ENCODE measurements at places on chromosomes 5 and 9.
A peak's percentile ranks its signal among the peaks of the same experiment; 100 is the strongest.

DNA sequence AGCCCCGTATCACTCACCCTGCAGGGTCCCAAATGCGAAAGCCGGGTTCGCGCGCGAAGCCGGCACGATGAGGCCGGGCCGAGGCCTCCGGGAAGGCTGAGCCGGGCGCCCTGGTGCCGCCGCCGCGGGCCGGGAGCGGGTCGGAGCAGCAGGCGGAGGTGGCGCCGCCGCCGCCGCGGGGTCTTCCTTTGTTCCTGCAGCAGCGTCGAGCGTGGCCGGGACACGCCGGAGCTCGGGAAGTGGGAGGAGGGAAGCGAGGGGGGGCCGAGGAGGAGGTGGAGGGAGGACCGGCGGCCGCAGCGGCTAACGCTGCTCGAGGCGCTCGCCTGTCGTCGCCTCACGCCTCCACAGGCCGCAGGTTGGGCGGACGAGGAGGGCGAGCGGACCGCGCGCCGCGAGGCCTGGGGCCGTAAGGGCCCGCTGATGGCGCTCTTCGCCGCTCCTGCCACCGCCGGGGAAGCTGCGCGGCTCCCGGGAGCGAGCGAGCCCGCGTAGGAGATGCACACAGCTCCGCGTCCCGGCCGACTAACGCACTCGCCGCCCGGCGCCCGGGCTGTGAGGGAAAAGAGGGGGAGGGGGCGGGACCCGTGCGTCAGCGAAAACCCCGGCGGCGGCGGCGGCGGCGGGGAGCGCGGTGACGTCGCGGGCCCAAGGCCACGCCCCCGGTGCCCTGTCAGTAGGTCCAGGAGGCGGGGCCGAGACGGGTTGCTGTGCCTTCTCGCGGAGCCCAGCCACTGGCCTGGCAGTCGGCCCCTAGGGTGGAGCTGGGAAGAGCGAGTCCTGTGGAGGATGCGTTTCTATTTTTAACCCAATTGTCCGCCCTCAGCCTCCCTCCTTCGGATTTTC lies at the start of gene ZFAND5:
Gene ZFAND5, minus strand, starts transcription at position 530 of the 846 bp plus-strand sequence. CDS start 4,430 bp downstream, outside the sequence.
- DNase-seq: peak; percentile 99

DNA sequence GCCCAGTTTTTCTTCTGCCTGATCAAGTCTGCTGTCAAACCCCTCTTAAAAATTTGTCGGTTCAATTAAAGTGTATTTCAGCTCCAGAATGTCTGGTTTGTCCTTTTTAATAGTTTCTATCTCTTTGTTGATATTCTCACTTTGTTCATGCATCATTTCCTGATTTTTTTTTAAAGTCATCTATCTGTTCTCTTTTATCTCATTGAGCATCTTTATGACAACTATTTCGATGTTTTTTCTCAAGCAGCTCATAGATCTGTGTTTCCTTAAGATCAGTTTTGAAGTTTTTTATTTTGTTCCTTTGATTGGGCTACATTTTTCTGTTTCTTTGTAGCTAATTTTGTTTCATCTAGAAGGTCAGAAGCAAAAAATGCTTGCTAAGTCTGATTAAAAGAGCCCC lies 53.7 kb downstream of the FGD3 start:
- DNase-seq: no peak

GRCh38 chr9:20996809-20997208 lies 34.6 kb downstream of the HACD4 start:
- DNase-seq: no peak

GRCh38 chr9:37624073-37624472 lies 26.7 kb upstream of the FRMPD1 start:
- no peak for DNase-seq

GRCh38 chr9:109182940-109183798 lies 16.1 kb upstream of the FRRS1L start:
- no peak for DNase-seq

Measured in femur (tissue), 1 donor.